ENCODE measurements at places on chromosomes 3 and 15. TPM values are rescaled to one million over a fixed set of nuclear protein-coding genes. Genes with fewer than 3 reads are reported as not detected.

DNA sequence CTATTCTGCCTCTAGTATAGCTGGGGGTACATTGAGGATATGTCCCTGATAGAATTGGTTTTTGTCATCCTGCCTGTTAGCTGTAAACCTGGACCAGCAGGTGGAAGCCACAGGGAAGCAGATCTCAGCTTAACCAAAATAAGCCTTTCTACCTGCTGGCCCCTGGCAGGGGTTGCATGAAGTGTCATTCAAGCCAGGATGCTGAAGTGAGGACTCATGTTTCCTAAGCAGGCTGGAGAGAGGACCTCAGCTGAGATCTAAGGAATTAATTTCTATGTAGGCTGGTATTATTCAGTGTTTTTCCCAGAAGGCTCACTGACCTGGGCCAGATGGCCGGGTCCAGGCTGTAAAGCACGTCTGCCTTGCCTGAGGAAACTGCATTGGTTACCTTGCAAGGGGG, 128.9 kb downstream of the MEGF11 start:
- no peak for DNase-seq

The KLHL40 gene
- not detected for total RNA-seq

The WNT7A gene
- total RNA-seq: 48.2 TPM

DNA sequence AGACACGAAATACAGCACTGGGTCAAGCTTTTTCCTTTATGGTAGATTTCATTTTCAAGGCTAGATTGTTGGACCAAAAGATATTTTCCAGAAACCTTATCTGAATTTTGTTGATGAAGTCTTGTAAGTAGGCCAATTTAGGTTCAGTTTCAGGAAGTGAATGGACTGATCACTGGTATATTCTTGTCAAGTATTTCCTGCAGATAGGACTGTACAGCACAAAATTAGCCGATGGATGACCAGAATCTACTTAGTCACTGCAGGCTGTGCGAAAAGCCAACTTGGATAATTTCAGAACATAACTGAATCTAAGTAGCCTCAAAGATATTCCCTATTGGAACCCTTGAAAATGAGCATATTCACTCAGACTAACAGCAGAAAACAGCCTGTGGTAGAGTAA, 206.5 kb downstream of the NR1D2 start:
- no peak for DNase-seq

The ZIC1 gene
- not detected for total RNA-seq

The PCLAF gene
- 64.4 TPM for total RNA-seq

- DNase-seq: peak; percentile 94
Measured at GRCh38 chr3:111582120-111582474, 13.0 kb downstream of the ZBED2 start.

DNA sequence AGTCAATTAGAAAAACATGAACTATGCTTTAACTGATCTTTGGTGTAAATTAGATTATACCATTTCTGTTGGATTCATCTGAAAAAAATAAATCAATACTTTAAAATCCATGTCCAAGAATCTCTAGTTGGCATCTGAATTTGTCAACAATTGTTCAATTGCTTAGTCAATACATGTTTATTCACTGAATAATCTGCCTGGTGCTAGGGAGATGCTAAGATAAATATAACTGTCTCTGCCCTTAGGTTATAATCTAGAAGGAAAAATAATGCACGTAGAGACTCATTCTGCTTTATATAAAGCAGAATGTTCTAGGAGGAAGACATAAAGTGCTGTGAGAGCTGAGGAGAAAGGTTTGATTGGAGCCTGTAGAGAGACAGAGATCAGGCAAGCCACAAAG, 537.2 kb upstream of the IL12A start:
- DNase-seq: no peak

- no peak for DNase-seq
Measured at GRCh38 chr3:2656806-2657777, 453.1 kb downstream of the IL5RA start.

DNA sequence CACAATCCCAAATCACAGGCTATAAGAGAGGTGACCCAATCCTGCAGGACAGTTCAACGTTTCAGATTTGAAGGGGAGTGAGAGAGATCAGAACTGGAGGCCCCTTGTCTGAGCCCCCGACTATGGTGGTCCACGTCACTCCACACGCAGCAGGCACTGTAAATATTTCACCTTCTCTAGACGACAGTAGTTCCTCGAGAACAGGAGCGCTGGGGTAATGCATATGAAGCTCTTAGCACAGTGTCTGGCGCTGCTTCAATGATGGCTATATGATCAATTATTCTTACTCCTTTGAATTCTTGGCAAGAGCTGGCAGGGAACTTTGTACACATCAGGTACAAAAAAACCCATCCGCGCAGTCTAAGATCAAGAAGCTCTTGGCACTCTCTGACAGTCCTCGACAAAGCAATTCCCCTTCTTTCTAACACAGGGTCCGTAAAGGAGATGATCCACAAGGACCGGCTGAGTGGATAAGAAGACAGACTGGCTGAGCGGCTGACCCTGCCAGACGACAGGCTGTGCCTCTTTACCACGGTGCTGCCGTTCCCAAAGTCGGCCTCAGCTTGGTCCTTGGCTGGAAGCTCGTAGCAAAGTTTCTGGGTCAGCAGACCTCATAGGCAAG, 522 bp upstream of the NRROS start:
- DNase-seq: peak; percentile 6
